ENCODE measurements at places on chromosomes 3 and 15. TPM values are rescaled to one million over a fixed set of nuclear protein-coding genes. Genes with fewer than 3 reads are reported as not detected.
A peak's percentile ranks its signal among the peaks of the same experiment; 100 is the strongest.

DNA sequence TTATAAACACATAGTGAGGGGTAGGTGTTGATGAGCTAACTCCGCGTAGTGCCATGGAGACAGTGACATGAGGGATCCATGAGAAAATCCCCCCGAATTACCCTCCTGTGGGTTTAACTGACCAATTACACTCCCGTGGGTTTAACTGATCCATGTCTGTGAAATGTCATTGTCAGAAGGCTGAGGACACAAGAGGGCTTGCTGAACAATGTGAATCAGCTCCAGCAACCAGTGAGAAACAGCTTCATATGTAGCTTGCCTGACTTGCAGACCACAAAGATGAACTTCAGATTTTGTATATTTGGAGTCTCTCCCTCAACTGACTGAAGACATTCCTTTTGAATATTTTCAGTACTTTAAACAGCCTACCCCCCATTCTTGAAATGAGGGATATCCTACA is 144.9 kb downstream of the FBN1 start:
- no peaks in the 10 kb centered on the region for H3K4me1 ChIP-seq
- no peak overlapping the region for H3K27ac ChIP-seq
- H3K27me3 ChIP-seq: no peaks in the 10 kb centered on the region
- DNase-seq: no peak
- peaks cover 12% of the 10 kb centered on the region for H3K36me3 ChIP-seq

- H3K4me1 ChIP-seq: peaks cover 18% of the 10 kb centered on the region
- DNase-seq: peak; percentile 88
- H3K36me3 ChIP-seq: no peaks in the 10 kb centered on the region
- peak overlapping the region; percentile 81 for H3K27ac ChIP-seq
Observed at GRCh38 chr3:18425641-18426257, 610 bp upstream of the SATB1 start.

GRCh38 chr3:11088066-11088465 is 66.2 kb upstream of the HRH1 start:
- no peaks in the 10 kb centered on the region for H3K4me1 ChIP-seq
- no peak overlapping the region for H3K4me3 ChIP-seq
- no peak overlapping the region for H3K27ac ChIP-seq
- DNase-seq: no peak
- no peaks in the 10 kb centered on the region for H3K36me3 ChIP-seq

The NEIL1 gene
- total RNA-seq: 42.1 TPM

The RBP2 gene
- total RNA-seq: 2.1 TPM

The LRRIQ4 gene
- 0.29 TPM for total RNA-seq

DNA sequence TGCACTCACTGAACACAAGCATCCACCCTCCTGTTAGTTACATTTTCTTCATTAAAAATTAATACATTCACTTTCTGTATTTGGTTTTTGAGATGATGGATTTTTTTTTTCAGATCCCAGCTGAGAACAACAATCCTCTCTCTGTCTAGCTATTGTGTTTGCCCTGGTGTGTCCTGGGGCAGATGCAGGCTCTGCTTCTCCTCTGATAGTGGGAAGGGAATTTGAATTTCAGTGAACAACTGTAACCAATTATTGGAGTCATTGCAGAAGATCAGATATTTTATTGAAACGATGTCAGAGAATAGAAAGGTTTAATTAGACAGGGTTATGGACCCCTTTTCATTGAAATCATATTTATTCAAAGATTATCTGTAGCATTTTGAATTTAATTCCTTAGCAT is 33.1 kb upstream of the RYR3 start:
- no peaks in the 10 kb centered on the region for H3K4me1 ChIP-seq
- DNase-seq: no peak
- no peak overlapping the region for H3K4me3 ChIP-seq
- H3K27ac ChIP-seq: no peak overlapping the region

DNA sequence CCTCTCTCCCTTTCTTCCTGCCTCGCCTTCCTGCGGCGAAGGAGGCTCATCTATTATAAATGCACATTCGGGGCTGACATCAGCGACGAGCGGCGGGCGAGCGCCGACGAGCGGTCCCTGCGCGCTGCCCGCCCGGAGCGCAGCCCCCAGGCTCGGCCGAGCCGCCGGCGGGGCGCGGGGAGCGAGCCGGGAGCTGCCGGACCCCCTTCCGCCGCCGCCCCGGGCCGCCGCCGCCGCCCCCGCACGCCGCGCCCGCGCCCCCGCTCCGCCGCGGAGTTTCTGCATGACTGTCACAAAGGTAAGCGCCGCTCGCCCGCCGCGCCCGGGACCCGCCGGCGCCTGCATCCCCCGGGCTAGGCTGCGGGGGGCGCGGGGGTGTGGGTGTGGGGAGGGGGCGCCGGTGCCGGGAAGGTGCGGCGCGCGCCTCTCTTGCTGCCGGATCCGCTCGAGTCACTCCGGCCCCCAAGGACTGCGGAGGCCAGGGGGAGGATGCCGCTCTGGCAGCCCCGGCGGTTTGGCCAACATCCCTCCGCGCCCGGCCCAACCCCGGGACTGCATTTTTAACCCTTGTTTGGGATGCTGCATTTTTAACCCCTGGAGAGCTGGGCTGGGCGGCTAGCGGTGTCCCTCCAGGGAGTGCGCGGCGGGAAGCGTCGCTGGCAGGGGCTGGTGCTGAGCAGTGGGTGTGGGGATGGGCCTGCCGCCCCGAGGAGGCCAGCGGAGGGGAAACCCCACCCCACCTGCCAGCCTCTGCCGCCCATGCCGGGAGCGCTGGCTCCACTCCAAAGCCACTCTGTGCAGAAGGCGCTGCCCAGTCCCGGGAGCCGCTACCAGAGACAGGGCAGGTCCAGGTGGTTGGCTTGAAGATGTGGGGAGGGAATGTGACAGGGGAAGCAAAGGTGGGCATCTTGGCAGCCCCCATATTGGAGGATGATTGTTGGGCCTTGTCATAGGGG is at the start of gene CORO2B:
Gene CORO2B, plus strand, starts transcription at position 14 of the 956 bp plus-strand sequence. Its CDS starts 270 bp downstream, at position 284.
- H3K36me3 ChIP-seq: no peaks in the 10 kb centered on the region
- peak; percentile 68 for DNase-seq
- no peaks in the 10 kb centered on the region for H3K27me3 ChIP-seq
- peak within 1 kb of the TSS; percentile 50 for H3K4me3 ChIP-seq

The EFL1 gene
- total RNA-seq: 13.8 TPM

DNA sequence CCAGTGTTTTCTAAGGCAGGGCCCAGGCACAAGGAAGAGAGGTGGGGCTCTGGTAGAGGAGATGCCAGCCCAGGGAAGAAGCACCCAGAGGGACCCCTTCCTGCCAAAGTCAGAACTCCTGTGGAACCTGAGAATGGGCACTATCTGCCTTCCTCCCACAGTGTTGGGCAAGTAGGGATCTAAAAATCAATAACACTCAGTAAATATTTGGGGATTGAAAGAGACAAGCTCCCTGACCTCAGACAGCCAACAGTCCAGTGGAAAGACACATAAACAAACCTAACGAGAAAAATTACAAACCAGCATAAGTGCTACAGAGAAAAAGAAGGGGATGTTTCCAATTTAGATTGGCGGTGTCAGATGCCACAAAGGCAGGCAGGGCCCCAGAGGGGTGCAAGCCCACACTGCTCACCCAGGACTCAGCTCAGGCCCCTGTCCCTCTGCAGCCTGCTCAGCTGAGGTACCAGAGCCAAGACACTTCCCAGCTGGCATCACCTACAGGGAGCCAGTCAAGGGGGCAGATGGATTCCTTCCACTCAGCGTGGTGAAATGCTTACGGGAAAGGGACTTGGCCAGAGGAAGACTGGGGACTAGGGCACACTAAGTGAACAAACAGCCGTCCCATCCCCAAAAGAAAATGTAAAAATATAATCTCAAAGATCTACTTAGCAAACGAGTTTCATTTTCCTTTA is 15.9 kb downstream of the ADCY5 start:
- no peaks in the 10 kb centered on the region for H3K36me3 ChIP-seq
- no peaks in the 10 kb centered on the region for H3K4me1 ChIP-seq
- H3K27ac ChIP-seq: peak overlapping the region; percentile 24
- H3K27me3 ChIP-seq: peaks cover 2% of the 10 kb centered on the region
- no peak overlapping the region for H3K4me3 ChIP-seq

The DNAJC19 gene
- total RNA-seq: 40.4 TPM

DNA sequence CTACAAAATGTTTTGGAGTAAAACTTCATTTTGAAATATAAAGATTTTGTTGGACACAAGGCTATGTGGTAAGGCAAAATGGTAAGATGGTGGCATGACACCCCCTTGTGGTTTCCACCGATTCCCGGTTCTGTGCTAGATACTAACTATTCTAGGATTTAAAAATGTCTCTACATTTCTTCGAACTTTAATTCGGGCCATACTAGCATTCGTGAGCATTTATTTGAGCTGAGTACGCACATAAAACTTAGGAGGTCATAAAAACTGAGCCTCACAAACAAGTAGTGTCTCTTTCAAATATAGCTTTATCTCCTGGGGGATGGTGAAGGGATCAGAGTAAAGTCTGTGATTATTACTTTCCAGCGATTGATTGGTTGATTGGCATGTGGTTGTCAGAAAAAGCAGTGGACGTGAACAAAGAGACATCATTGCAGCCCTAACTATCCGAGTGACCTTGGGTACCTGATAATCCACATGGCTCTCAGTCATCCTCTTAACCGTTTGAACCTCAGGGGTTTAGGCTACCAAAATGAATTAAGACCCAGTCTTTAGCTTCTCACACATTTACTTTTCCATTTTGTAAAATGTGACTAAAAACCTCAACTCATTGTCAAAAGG is 1.1 kb upstream of the ZNF639 start:
- DNase-seq: no peak
- peaks cover 15% of the 10 kb centered on the region for H3K4me1 ChIP-seq
- no peaks in the 10 kb centered on the region for H3K36me3 ChIP-seq
- H3K27ac ChIP-seq: peak overlapping the region; percentile 96
